ENCODE measurements at places on chromosomes 7 and 10.

DNA sequence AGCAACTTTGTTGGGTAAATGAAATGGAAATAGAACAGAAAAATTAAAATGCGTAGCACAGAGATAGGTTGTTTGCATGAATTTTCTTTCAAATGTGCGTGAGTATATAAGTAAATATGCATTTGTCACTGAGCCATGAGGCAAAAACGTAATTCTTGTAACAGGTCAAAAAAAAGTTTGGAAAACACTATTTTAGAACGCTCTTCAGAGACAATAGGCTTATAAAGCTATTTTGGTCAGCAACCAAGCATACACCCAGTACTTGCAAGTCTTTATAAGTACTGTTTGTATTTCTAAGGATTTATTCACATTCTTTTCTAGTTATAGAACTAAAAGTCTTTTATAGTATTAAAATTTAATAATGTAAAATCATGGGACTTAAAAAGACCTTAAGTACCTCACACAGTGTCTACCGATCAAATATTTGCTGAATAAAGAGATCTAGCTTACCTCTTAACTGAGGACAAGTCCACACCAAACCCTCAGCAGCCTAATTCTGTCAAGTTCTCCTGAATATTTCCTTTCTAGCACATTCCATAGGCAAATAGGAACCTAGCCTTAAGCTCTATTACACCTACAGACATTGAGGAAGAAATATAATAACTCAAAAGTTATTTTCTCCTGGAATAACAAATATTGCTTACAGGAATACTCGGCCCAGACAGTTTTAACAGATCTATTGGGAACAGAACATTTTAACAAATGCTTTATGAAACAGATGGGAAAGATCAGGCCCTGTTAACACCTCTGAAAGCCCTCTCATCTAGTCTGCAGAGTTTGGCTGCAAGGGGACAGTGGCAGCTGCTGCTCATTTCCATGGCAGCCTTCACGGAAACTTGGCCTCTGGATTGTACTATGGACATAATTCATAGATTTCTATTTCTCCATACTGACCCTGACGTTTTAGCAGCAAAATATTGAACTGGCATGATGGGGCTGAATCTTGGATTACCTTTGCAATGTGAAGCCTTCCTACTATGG, 8.8 kb downstream of the CRPPA start:
- DNase-seq: no peak

GRCh38 chr10:6229746-6230145, 27.0 kb downstream of the PFKFB3 start:
- no peak for DNase-seq

DNA sequence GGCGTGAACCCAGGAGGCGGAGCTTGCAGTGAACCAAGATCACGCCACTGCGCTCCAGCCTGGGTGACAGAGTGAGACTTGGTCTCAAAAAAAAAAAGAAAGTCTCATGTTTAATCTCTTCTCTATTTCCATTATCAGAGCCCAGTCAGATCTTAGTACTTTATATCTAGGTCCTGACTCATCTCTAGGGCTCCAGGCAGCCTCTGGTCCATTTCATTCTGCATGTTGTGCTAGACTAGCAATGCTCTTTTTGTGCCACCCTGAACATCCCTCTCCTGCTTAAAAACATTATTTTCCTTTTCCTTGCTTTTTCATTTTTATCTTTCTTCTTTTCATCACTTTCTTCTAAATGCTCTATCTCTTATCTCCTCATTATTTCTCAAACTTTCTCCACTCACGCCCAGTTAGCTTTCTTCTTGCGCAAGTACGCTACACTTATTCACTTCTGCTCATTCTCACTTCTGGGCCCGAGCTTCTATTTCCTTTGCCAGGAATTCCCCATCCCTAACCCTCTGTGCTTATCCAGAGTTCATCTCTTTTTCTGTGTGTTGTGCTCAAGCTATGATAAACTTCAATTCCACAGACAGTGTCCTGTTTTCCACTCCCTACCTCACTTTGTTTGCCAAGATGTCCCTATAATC, 63.9 kb downstream of the BTAF1 start:
- no peak for DNase-seq

GRCh38 chr7:16993543-16993942, 111.8 kb upstream of the AGR3 start:
- no peak for DNase-seq

DNA sequence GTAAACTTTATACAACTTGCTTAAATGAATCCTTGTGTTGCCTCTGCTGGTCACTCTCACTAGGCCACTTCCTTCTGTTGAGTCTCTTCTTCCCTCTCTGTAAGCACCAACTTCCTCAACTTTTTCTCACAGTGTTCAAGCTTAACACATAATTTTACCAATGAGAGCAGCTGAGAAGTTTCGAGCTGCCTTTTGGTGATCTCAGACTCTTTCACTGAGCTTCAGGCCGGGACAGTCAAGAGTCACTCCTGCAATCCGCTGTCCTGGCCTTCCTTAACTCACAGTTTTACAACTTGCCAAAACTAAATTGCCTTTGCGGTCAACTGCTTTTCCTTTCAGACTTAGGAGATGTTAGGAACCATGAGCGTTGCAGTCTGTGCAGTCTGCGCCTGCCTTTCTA, 47.4 kb downstream of the PRPF18 start:
- no peak for DNase-seq

- no peak for DNase-seq
Observed at GRCh38 chr7:158487631-158488151, 99.9 kb downstream of the PTPRN2 start.

- DNase-seq: no peak
Observed at GRCh38 chr7:17020250-17020649, 138.5 kb upstream of the AGR3 start.

DNA sequence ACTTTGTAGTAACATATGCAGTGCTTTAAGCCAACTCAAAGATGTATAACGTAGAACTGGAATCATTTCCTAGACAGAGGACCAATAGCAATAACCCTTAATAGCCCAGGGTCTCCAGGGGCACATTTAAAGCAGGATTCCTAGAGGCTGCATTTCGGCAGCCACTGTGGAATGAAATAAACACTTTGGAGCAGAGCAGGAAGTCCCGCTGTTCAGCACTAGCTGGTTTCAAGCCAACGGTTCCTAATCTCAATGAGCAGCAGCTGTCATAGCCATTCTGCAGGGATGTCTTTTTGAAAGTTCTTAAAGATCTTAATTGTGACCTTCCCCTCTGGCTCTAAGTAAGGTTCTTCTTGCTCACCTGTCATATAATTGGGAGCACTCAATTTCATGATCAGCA, 18.4 kb upstream of the MACROH2A2 start:
- DNase-seq: no peak

- DNase-seq: no peak
Observed at GRCh38 chr10:97858001-97858439, 8.4 kb downstream of the GOLGA7B start.

GRCh38 chr7:35604595-35604994, 90.3 kb downstream of the HERPUD2 start:
- DNase-seq: no peak

DNA sequence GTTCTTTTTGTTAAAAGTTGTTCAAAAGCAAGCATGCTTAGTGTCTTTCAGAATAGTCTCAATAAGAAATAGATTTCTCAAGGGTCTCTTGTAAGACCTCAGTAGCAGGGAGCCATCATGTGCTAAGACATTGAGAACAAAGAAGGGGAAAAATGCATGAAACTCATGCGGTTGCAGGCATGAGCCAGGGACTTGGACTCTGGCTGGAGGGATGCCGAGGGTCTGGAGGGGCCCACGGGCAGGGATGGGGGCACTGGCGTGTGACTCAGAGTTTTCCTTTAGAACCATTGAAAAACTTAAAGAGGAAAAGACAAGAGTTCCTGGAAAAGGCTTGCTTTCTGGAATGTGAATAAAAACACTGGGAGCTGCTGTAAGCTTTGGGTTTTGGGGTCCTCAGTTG, 253.3 kb downstream of the CCDC3 start:
- no peak for DNase-seq

GRCh38 chr7:109094-109493, 83.3 kb upstream of the FAM20C start:
- no peak for DNase-seq

DNA sequence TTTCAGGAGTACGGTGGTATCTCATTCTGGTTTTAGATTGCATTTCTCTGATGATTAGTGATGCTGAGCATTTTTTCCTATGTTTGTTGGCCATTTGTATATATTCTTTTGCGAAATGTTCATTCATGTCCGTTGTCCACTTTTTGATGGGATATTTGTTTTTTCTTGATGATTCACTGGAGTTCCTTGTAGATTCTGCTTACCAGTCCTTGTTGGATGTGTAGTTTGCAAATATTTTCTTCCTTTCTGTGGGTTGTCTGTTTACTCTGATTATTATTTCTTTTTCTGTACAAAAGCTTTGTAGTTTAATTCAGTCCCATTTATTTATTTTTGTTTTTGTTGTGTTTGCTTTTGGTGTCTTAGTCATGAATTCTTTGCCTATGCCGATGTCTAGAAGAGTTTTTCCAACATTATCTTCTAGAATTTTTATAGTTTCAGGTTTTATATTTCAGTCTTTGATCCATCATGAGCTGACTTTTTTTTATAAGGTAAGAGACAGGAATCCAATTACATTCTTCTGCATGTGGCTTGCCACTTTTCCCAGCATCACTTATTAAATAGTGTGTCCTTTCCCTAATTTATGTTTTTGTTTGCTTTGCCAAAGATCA, 320.5 kb downstream of the MAGI2 start:
- no peak for DNase-seq

GRCh38 chr10:47252093-47252780, 47.8 kb upstream of the GDF10 start:
- no peak for DNase-seq

Data from GM12892 (cell line).